Activated naive CD8-positive, alpha-beta T cell treated with anti-CD3 and anti-CD28 coated beads, Interleukin-2, amount 50 U/mL, for 16 hours (primary cell): ENCODE measurements at places on chromosomes 6 and 20.

GRCh38 chr6:106963544-106963943 lies 11.0 kb downstream of the CD24 start:
- DNase-seq, result no peak

DNA sequence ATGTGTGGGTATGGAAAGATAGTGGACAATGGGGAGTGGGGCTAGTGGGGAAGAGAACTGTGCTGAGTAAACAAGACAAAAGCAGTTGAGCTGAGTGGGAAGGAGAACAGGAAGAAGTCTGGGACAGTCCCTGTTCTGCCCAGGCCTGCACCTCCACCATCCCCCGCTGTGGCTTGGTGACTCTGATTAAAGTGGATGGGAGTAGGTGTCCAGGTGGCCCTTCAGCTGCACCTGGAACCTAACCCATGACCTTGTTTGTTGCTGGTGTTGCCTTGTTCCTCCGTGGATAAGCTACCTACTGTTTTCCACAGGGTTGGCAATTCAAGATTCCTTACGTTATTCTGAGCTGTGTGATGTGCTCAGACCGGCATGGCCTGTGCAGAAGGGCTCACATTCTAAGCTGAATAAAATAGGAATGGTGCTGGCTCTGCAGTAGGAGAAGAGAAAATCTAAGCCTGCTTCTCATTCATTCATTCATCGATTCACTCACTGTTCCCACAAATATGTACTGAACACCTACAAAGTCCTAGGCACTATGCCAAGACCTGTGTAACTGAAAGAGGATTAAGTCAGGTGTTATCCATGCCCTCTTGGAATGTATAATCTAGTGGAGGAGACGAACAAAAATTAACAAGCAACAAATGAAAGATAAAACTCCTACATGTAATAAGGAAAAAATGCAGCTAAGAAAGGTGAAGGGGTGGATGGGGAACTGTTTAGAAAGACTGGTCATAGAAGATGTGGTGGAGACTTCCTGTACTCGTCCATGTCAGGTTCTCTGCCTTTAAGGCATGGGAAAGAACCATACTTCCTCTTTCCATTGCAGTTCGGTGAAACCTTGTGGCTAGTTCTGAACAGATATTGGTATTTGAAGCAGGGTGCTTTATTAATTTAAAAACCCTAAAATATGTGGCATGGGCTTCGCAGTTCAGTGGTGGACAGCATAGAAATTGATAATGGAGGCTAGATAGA lies 10.1 kb upstream of the CALHM6 start:
- DNase-seq, result no peak

GRCh38 chr20:19593762-19594161 lies 164.3 kb upstream of the RIN2 start:
- DNase-seq, result no peak

DNA sequence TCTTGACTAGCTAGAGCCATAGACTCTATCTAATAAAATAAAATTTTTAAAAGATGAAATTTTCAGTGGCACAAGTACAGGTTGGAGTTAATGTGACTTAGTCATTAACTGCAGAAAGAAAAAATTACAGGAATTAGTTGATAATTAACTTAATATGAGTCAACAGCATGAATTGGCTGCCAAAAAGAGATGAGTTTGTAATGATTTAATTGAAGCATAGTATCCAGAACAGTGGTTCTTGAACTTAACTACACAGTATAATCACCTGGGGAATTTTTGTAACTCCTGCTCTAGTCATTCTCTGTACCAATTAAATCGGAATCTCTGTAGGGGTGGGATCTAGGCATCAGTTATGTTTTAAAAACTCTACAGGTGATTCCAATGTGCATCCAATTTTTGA lies 46.3 kb upstream of the HMGN3 start:
- no peak for DNase-seq

- DNase-seq, result no peak
Observed at GRCh38 chr6:147855803-147856482, 347.5 kb downstream of the SAMD5 start.
